Cortex of kidney (tissue), 1 donor: ENCODE measurements at places on chromosomes 13 and 19.

- DNase-seq, result no peak
Measured at GRCh38 chr19:27876976-27877512, 1335.9 kb downstream of the UQCRFS1 start.

GRCh38 chr19:7540761-7541474 is 5.4 kb downstream of the PNPLA6 start:
- DNase-seq, result no peak

- DNase-seq, result no peak
Measured at GRCh38 chr13:98575904-98576199, 1.1 kb downstream of the STK24 start.

- no peak for DNase-seq
Measured at GRCh38 chr19:13521066-13521465, 14.8 kb upstream of the CACNA1A start.

GRCh38 chr19:41325947-41326706 is 16.2 kb downstream of the CCDC97 start:
- DNase-seq, result no peak
